Activated T-helper 1 cell treated with Interleukin-2 at 50 U/mL for 16 hours (primary cell): ENCODE measurements at places on chromosomes 5 and 9.

DNA sequence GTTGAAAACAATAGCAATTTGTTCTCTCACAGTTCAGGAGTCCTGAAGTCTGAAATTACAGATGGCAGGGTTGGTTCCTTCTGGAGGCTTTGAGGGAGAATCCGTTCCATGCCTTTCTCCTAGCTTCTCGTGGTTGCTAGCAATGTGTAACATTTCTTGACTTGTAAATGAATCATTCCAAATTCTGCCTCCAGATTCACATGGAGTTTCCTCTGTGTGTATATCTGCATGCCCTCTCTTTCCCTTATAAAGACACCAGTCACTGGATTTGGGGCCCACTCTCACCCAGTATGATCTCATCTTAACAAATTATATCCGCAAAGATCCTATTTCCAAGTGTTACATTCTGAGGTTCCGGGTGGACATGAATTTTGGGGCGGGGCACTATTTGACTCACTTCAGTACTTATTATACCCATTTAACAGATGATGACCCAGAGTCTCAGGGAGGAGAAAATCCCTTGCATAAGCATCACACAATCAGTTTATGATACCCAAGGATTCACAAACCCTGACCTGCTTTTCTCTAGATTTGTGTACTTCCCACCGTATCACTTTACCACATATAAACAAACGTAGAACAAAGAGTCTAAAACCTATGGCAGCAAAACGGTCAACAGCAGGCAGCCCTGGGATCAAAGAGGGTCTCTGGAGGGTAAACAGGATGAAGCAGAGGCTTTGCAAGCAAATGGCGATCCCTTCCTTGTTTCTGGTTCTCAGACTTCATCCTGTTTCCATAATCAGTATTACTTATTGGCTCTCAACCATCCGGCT is 93.7 kb downstream of the C9orf152 start:
- DNase-seq = no peak

DNA sequence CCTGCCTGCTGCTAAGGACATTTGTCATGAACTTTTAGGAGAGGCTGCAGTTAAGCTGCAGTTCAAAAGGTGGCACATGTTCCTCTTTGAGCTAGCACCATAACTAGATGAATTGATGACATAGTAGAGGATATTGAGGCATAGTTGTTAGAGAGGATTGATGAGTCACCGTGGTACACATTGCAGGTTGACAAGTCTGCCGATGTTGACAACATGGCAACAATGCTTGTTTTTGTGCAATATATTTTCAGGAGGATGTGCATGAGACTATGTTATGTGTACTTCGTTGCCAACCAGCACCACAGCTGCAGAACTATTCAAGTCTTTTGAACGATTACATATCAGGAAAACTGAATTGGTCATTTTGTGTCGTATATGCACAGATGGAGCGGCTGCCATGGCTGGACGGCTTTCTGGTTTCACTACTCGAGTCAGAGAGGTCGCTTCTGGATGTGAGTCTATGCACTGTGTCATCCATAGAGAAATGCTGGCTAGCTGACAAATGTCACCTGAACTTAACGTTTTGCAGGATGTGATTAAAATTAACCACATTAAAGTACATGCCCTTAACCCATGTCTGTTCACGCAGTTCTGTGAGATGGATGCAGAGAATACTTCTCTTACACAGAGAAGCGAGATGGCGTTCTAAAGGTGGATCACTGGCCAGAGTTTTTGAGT is 24.2 kb downstream of the ANP32B start:
- no peak for DNase-seq

DNA sequence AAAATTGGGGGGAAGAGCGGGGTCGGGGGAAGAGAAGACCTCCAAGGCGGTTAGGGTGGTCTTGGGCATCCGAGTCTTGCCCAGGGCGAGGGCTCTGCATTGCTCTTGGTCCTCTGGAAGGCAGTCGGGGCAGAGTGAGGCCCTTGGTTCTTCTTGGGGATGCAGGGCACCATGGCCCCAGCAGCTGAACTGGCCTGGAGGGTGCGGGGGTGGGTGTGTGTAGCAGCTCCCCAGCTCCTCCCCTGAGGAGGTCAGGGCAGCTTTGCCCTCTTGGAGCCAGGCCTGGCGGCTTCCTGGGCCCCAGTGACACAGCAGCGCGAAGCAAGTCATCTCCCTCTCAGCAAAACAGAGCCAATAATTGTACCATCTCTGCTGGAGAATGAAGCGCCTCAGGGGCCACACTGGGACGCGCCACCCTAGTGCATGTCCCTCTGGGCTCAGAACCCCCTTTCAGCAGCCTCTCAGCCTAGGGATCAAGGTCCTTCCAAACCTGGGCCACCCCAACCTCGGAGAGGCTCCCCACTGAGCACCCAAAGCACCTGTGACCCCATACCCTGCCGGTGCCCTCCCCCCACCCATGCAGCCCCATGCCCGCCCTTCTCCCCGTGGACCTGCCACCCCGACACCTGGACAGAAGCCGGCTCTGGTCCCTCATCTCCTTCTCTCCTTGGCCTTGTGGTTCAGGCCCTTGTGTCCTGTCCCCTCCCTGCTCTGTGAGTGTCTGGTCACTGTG is 10.4 kb upstream of the RXRA start:
- no peak for DNase-seq

DNA sequence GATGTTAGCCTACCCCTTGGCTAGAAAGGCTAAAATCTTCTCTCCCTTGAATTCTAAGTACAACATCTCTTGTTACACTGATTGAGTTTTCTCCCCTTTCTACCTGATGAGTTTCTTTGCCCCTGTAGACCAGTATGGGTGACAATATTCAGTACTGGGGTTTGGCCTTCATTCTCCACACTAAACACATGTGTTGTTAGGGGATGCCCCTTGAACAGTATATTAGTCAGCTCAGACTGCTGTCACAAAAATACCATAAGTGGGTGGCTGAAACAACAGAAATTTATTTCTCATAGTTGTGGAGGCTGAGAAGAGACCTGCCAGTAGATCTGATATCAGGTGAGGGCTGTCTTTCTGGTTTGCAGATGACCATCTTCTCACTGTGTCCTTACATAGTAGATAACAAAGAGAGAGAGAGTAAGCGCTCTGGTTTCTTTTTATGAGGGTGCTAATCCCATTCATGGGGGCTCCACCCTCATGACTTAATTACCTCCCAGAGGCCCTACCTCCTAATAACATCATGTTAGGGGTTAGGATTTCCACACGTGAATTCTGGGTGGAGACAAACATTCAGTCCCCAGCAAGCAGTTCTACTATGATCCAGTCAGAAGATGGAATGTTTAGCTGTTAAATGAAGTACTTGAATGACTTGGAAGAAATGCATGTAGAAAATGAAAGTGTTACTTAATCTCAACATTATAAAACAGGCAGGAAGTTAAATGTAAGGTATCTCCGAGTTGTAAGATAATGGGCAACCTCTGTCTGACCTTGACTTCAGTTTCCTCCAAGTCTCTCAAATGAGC is 17.5 kb downstream of the VLDLR start:
- no peak for DNase-seq

GRCh38 chr5:148443998-148444397 is 60.2 kb downstream of the FBXO38 start:
- no peak for DNase-seq

GRCh38 chr9:117302487-117302886 is 112.4 kb downstream of the ASTN2 start:
- no peak for DNase-seq

- DNase-seq = no peak
Measured at GRCh38 chr5:124907098-124907644, 160.7 kb upstream of the ZNF608 start.

DNA sequence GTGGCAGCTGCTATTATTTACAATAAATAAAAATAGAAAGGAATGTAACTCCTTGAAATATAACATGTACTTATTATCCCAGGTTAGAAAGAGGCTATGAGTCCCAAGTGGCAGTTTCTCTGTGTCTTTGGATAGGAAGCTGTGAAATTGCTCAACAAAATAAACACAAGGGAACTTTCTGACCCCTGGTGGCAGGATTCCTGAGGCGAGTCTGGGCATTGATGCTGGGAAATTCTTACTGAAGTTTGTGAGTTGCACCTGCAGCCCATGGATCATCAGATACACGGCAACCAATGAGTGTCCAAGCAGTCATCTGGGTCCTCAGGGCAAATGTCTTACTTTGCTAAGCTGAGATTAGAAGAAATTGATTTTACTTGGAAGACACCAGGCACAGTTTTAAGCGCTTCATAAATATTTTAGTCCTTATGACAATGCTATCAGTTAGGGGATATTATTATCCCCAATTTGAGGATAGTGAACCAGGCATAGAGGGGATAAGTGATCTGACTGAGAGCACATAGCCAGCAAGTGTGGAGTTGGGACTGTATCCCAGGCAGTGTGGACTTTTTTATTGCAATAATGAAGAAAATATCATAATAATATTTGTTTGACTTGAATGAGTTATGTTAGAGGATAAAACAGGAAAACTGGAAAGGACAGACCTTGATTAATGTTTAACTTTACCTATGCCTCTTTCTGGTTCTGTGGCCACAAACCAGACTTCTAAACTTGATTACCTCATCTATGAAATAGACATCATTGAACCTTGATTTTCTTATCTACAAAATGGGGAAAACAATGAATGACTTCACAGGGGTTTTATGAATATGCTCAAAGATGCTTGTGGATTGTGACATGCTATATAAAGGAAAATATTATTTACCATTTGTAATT is 265.5 kb upstream of the ADAMTSL1 start:
- DNase-seq = no peak

DNA sequence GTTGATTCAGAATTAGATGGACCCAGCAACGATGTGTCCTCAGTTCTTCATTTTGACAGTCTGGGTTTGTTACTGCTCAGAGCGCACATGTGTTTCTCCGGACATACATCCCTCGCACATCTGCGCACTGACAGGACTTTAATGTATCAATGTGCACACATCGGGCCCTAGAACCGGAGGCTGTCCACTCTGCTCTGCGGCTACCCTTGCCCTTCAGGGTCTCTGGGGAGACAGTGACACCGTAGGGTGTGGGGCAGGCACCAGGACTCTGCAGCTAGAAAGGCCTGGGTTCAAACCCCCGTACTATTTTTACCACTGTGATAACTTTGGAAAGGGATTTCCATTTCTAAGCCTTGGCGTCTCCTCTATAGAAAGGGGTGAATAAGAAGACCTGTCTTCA is 23.5 kb upstream of the LPCAT1 start:
- DNase-seq = no peak
